Nasal cavity respiratory epithelium epithelial cell of viscerocranial mucosa (primary cell): ENCODE measurements at places on chromosomes 11 and 22. TPM values are rescaled to one million over a fixed set of nuclear protein-coding genes. Genes with fewer than 3 reads are reported as not detected.

Gene MS4A6A
- total RNA-seq: not detected in 2 replicates

Gene OR51B4
- total RNA-seq: not detected in 2 replicates

Gene SART1
- total RNA-seq: 36.2 and 41.8 TPM in 2 replicates

Gene MAJIN
- not detected in 2 replicates for total RNA-seq

Gene COA4
- total RNA-seq: 45.1 and 81.7 TPM in 2 replicates

Gene TPBGL
- not detected in 2 replicates for total RNA-seq

Gene TIMM10
- total RNA-seq: 32.3 and 69.0 TPM in 2 replicates

Gene SMC1B
- not detected in 2 replicates for total RNA-seq

Gene INPP5J
- total RNA-seq: 0.34 and 1.1 TPM in 2 replicates

Gene FGF19
- under 0.01 TPM in 1 of 2 replicates, not detected in the other for total RNA-seq

Gene NEAT1
- 50.2 and 178 TPM in 2 replicates for total RNA-seq

Gene SEPTIN3
- total RNA-seq: 0.21 TPM in 1 of 2 replicates, not detected in the other

Gene LGALS12
- not detected in 2 replicates for total RNA-seq

Gene HBG2
- not detected in 2 replicates for total RNA-seq

Gene MAP4K2
- total RNA-seq: 7.5 and 14.8 TPM in 2 replicates

Gene EXPH5
- 24.3 and 27.4 TPM in 2 replicates for total RNA-seq

Gene UQCC3
- 10.8 and 22.6 TPM in 2 replicates for total RNA-seq

Gene CLDN25
- total RNA-seq: not detected in 2 replicates

Gene APOA4
- total RNA-seq: not detected in 2 replicates

Gene C11orf91
- not detected in 2 replicates for total RNA-seq

Gene CABP7
- total RNA-seq: not detected in 2 replicates
